Left forelimb (tissue), 1 donor: ENCODE measurements at places on chromosomes 5 and 9.

GRCh38 chr9:121729769-121730562, 78.5 kb downstream of the DAB2IP start:
- no peak for DNase-seq

DNA sequence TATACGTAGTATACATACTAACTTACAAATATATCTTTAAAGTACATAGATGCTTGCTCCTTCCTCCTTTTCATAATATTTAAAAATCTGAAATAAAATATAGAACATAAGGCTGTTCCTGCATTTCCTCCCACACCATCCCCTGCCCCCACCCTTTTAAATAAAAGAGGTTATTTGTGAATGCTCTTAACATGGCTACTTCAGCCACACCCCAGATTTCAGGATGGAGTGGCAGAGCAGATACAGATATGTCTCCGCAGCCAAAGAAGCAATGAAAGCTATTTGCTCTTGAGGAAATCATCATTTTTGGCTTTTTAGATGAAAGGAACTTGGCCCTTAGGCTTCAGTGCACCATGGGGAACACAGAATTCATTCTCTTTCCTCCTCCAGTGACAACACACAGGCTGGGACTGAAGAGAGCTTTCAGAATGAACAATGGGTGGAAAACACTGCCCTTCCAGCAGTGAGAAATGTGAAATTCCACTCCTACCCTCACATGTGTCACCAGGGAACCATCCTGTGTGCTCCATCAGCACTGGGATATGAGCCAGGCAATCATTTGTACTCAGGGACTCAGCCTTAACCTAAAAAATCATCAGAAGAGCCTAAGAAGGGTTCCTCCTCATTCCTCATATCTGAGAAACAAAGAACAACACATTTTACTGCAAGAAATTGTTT, 134.3 kb downstream of the PPP2R2B start:
- DNase-seq = no peak

DNA sequence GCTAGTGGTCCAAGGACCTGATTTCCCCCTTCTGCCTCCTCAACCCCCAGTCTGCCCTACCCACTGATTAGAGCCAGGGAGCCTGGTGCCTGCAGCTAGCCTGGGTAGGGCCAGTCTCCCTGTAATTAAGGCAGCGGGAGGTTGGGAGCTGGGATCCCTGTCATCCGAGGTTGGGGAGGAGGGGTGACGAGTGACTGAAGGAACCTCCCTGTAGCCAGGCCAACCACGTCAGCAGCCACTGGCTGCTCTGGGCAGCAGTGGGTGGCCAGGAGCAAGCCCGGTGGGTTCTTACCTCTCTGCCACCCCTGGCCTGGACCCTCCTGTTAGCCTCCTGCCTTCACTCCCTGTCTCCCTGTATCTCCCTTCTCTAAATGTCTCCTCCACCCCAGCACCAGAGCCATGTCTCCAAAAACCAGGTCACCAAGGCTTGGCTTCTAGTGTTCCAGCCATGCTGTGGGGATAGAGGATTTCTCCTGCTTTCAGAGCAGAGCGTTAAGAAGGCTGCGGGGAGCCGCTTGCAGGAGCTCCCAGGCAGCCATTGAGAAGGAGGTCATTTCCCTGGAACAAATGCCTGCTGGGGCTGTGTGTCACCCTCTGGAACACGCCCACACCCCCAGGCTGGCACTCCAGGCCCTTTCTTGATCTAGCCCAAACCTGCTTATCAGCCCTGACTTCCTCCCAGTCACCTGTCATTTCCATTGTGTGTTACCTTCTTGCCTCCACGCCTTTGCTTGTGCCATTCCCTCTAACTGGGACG, 65.0 kb upstream of the GGTA1 start:
- no peak for DNase-seq

DNA sequence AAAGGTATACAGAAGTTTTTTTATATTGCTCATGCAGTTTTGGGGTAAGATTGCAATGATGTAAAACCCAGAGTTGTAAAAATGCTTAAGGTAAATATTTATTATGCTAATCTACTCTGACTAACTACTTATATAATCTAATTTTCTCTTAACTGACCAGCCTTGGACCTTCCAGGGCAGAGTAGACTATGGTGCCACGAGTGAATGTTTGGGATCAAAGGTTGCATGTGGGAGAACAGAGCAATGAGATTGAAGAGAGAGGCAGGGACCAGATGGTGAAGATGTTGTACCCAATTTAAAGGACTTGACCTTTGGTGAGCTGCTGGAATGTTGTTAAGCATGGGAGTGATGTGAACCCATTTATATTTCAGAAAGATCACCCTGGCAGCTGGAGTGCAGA, 34.8 kb upstream of the PANK3 start:
- DNase-seq = no peak

GRCh38 chr5:24589566-24589965, 55.2 kb downstream of the CDH10 start:
- DNase-seq = no peak
